Cardiac ventricle fibroblast (primary cell): ENCODE measurements at places on chromosomes 11 and 22. TPM values are rescaled to one million over a fixed set of nuclear protein-coding genes. Genes with fewer than 3 reads are reported as not detected.

SMIM35 gene
- total RNA-seq, result not detected in 2 replicates

POU2AF3 gene
- not detected in 2 replicates for total RNA-seq

NXPE1 gene
- not detected in 2 replicates for total RNA-seq

SYCE3 gene
- total RNA-seq, result 3.5 TPM in 1 of 2 replicates, not detected in the other

IGF2 gene
- 10.5 and 17.5 TPM in 2 replicates for total RNA-seq

TSKU gene
- 31.8 and 36.8 TPM in 2 replicates for total RNA-seq

DCDC1 gene
- under 0.01 TPM in 1 of 2 replicates, not detected in the other for total RNA-seq
